Spleen (tissue), 13 donors: ENCODE measurements at places on chromosomes 7 and 10. TPM values are rescaled to one million over a fixed set of nuclear protein-coding genes. Genes with fewer than 3 reads are reported as not detected.

DNA sequence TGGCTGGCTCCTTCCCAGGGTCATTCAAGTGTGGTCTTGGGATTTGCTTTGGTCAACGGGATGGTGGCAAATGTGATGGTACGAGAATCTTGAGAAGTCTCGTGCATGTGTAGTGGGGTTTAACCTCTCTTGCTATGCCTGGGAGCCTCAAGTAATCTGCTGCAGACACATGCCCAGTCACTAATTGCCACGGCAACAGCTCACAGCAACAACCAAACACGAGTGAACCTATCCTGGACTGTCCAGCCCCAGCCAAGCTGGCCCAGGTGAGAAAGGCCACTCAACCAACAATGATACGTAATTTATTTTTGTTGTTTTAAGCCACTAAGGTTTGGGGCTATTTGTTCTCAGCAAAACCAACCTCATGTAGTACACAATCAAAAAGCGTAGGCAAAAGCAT, 38.1 kb upstream of the DDC start:
- no peak overlapping the region for H3K4me3 ChIP-seq
- H3K4me1 ChIP-seq, result peaks cover 17% of the 10 kb centered on the region
- no peaks in the 10 kb centered on the region for H3K27me3 ChIP-seq
- no peak for DNase-seq
- no peaks in the 10 kb centered on the region for H3K36me3 ChIP-seq

DNA sequence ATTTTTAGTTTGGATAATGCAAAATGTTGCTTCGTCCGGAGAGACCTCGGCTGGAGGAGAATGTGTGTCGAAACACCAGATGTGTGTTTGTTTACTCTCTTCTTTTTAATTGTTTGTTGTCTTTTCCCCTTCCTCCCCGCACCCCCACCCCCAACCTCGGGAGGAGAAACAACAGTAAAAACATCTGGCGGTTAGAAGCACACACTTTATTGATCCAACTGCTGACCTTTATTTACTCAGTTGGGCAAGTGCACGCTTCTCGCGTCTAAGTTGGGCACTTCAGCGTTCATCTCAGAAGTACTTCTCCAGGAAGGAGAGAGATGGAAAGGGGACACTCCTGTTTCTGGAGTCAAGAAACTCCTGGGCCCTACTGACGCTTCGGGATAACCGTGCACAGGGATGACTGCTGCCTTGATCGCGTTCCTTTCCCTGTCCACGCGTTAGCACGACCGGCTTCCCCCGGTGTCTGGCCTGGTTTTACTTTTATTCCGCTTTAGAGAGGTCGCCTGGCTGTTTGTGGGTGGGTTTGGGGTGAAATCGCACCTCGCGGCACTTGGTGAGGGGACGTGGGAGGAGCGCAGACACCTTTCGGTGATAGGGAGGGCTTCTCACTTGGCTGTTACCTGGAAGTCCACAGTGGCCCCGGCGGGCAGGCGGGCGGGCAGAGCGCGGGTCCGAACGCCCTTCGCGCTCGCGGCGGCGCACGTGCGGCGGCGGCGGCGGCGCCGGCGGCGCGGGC, 168.3 kb upstream of the PPP1R3A start:
- peaks cover 54% of the 10 kb centered on the region for H3K27me3 ChIP-seq
- peaks cover 50% of the 10 kb centered on the region for H3K4me1 ChIP-seq
- DNase-seq, result peak; percentile 60
- H3K36me3 ChIP-seq, result no peaks in the 10 kb centered on the region
- H3K27ac ChIP-seq, result no peak overlapping the region
- H3K4me3 ChIP-seq, result peak overlapping the region; percentile 56

DNA sequence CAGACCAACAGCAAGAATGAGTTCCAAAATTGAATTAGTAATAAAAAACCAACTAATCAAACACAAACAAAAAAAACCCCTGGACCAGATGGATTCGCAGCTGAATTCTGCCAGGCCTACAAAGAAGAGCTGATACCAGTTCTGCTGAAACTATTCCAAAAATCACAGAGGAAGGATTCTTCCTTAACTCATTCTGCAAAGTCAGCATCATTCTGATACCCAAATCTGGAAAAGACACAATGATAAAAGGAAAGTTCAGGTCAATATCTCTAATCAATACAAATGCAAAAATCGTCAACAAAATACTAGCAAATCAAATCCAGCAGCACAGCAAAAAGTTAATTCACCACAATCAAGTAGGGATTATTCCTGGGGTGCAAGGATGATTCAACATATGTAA, 6.1 kb upstream of the ABCA13 start:
- H3K36me3 ChIP-seq, result no peaks in the 10 kb centered on the region
- H3K4me3 ChIP-seq, result no peak overlapping the region
- H3K4me1 ChIP-seq, result no peaks in the 10 kb centered on the region
- H3K27me3 ChIP-seq, result no peaks in the 10 kb centered on the region
- no peak for DNase-seq

Gene FXYD4
- not detected for total RNA-seq

DNA sequence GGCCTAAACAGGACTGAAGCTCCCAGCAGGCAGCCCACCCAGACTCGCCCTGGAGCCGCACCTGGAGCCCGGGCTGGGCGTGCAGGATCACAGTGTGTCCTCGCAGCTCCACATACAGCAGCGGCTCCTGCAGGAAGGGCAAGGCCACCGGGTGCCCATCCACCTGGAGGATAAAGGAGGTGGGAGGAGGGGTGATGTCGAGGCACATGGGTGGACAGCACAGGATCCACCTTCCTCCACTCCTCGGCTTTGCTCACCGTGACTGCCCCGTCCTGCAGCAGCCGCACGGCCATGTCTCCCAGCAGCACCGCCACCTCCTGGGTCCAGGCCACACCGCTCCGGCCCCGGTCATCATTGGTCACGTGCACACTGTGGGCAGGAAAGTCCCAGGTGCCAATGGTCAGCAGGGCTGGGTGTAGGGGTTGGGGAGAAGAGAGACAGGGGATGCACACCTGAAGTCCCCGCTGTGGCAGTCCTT, 16.8 kb downstream of the ATP6V1F start:
- H3K36me3 ChIP-seq, result no peaks in the 10 kb centered on the region
- no peak overlapping the region for H3K27ac ChIP-seq
- peaks cover 9% of the 10 kb centered on the region for H3K4me1 ChIP-seq
- peak; percentile 63 for DNase-seq

Gene TCERG1L
- total RNA-seq, result 0.30 TPM

DNA sequence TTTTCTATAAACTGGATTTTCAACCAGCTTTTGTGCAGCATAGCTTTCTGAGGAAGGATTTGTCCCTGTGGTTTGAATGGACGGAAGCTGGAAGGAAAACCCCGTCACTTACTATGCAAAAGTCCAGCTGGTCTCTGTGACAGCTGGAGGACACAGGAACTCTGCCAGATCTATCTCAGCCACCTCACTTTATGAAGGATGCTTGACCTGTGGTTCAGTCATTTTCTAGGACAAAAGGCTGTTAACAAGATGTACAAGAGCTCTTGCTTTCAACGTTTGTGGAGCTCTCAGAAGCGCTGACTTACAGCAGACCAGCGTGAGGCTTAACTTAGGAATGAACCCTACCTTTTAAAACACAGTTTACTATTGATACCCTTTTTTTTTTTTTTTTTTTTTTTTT, 90.8 kb downstream of the CREM start:
- no peaks in the 10 kb centered on the region for H3K36me3 ChIP-seq
- H3K27me3 ChIP-seq, result no peaks in the 10 kb centered on the region
- no peak for DNase-seq
- peaks cover 15% of the 10 kb centered on the region for H3K4me1 ChIP-seq
- H3K4me3 ChIP-seq, result no peak overlapping the region

Gene MYOF
- total RNA-seq, result 40.3 TPM

Gene ENKUR
- not detected for total RNA-seq

Gene PAPOLB
- not detected for total RNA-seq

GRCh38 chr10:124262971-124263370, 155.8 kb downstream of the OAT start:
- no peak overlapping the region for H3K4me3 ChIP-seq
- H3K4me1 ChIP-seq, result peaks cover 23% of the 10 kb centered on the region
- no peak overlapping the region for H3K27ac ChIP-seq
- no peaks in the 10 kb centered on the region for H3K36me3 ChIP-seq
- H3K27me3 ChIP-seq, result no peaks in the 10 kb centered on the region

GRCh38 chr10:59135275-59135674, 41.2 kb upstream of the PHYHIPL start:
- H3K36me3 ChIP-seq, result no peaks in the 10 kb centered on the region
- DNase-seq, result no peak
- no peaks in the 10 kb centered on the region for H3K4me1 ChIP-seq
- no peaks in the 10 kb centered on the region for H3K27me3 ChIP-seq
- H3K4me3 ChIP-seq, result no peak overlapping the region

Gene ATP6V1F
- total RNA-seq, result 84.5 TPM
